CD8-positive, alpha-beta T cell (primary cell): ENCODE measurements at places on chromosomes 2 and 18.

GRCh38 chr2:168997118-168997521 lies 34.0 kb downstream of the ABCB11 start:
- no peak for DNase-seq

- DNase-seq, result no peak
Measured at GRCh38 chr2:210681491-210681890, 125.1 kb downstream of the CPS1 start.

DNA sequence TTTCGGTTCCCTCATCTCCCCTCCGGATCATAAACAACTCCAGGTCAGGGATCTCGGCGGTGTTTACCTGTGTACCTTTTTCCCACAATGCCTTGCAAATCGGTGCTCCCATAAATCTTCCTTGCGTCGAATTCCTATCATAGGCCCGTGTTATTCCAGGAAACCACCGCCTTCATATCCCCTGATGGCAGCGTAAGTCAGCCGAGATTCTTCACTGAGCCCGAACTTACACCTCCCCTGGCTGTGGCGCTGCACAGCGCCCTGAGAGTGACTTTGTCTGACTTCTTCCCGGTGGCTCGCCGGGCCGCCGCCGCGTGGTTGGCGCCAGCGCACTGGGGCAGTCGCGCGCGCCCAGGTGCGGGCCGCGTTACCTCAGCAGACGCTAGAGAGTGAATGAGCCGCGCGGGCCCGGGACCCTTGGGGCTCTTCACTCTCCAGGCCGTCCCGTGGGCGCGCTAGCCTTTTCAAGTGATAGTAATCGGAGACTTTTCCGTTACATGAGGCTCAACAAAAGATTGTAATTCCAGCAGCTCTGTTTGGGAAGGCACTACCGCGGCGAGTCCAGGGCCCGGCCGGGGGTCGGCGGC lies 101.6 kb downstream of the SPTBN1 start:
- DNase-seq, result peak; percentile 86

GRCh38 chr2:130354139-130354428 lies 1.8 kb upstream of the PTPN18 start:
- DNase-seq, result no peak

DNA sequence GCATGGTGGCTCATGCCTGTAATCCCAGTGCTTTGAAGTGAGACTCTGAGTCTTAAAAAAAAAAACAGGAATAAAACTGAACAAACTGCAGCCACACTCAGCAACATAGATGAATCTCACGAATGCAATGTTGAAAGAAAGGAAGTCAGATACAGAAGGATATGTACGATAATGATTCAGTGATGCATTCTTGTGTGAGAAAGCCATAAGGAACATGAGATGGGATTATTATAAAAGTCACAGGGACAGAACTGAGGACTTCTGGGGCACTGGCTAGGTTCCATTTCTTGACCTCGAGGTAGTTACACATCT lies 56.9 kb upstream of the SMAD2 start:
- no peak for DNase-seq

DNA sequence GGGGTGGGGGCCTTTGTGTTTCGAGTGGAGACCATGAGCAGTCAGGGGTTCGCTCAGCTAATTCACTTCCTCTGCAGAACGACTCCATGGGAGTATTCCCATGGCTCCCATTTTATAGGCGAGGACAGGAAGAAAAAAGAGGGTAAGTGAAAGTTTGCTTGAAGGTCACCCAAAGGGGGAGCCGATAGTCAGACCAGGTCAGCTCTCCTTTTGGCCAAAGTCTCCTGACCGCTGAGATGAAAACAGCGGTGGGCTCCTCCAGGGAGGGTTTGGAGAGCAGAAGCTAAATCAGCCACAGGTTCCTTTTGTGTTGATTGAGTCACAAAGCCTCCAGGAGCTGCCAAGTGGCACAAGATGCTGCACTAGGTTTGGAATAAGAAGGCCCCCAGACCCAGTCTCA lies 34.1 kb upstream of the CTAGE1 start:
- no peak for DNase-seq

DNA sequence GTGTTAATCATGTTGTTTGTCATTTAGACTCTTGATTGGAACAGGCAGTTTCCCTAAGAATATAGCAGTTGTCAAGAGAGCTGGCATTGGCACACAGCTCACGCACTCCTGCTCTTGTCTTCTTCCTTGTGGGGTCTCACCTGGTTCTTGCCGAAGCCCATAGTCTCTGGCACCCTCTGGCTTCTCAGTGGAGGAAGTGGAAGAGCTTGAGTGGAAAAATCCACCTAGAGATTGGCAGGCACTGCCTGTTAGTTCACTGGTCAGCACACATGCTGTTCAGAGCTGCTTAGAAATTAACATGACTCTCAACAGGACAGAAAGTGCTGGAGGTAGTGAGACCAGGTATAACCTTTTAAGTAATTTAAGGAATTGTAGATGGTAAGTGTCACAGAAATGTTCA lies 28.3 kb downstream of the SCTR start:
- DNase-seq, result no peak

GRCh38 chr18:13626544-13626908 lies 99.8 kb downstream of the FAM210A start:
- no peak for DNase-seq

GRCh38 chr2:238709325-238710025 lies 138.4 kb upstream of the TWIST2 start:
- no peak for DNase-seq

DNA sequence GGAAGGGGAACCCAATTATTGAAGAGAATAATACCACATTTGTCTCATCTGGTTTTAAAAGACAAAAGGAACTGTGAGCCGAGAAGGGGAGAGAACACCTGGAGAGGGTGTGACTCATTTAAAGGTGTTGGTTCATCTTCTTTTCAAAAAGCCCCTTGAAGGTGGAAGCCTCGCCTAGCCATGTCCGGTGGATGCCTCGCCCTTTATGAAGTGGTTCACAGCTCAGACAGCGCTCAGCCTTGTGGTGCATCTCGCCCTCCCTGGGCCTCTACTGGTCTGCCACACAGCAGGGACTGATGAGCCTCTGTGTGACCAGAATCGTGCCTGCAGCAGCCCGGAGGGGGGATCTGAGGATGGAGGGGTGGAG lies 290.0 kb upstream of the CXCR4 start:
- no peak for DNase-seq

DNA sequence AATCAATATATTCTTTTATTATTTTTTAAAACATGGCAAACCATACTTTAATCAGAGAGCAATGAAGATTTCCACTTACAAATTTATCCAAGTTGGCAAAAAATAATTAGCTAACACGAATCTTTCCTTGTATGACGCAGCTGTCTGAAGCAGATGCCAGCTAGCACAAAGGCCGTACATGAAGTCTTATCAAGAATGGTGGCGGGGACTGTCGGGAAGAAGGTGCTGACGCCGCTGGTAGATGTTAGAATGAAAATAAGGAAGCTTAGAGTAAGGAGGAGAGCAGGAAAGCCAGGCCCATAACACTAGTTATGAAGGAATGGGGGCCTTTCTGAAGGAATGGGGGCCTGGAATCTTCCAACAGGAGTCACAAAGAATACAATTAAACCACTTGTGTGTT lies 96.7 kb downstream of the ZNF516 start:
- DNase-seq, result no peak

- no peak for DNase-seq
Measured at GRCh38 chr2:173881886-173882285, 83.3 kb downstream of the SP3 start.

DNA sequence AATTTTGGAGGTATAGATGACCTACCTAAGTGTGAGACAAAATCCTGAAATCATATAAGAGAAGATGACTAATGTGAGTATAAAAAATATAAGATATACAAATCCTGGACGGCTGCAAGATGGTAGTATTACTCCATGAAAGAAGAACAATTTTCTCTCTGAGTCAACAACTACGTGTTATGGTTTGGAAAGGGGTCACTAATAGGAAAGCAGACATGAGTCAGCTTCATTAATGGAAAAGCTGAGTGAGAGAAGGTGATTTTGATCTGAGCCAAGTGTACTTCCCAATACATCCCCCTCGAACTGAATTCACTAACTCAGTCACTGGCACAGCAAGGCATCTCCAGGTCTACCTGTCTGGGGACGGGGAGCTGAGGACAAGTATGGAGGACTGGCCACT lies 20.1 kb upstream of the SELENOI start:
- DNase-seq, result no peak

GRCh38 chr2:152363936-152364335 lies 29.0 kb downstream of the FMNL2 start:
- no peak for DNase-seq
